ENCODE measurements at places on chromosomes 3 and 15.

DNA sequence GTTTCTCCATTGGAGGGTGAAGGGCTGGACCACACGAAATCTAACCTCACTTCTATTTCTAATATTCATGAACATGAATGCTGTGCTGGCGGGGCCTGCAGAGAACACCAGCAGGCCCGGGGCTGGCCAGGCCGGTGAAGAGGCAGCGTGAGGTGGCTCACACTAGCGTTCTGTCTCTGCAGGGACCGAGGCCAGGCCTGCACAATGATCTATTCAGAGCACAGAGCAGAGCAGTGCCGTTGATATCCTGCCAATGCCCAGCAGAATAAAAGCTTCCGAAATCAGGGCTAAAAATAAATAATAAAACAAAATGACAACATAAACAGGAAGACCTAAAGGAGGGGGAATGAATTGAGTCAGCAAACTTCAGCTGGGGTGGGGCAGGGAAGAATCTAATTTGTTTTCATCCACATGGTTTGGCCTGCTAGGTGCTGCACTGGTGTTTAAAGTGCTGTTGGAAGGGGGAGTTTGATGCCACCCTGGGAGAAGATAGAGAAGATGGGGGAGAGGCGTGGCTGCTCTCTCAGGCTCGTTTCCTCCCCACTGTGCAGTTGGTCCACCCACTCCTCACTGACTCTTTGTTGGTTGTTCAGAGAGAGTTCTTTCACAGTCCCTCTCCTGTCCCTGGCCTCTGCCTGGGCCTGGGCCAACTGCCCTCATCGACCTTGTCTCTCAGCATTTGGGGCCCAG lies 837.1 kb downstream of the AGBL1 start:
- no peak for DNase-seq

DNA sequence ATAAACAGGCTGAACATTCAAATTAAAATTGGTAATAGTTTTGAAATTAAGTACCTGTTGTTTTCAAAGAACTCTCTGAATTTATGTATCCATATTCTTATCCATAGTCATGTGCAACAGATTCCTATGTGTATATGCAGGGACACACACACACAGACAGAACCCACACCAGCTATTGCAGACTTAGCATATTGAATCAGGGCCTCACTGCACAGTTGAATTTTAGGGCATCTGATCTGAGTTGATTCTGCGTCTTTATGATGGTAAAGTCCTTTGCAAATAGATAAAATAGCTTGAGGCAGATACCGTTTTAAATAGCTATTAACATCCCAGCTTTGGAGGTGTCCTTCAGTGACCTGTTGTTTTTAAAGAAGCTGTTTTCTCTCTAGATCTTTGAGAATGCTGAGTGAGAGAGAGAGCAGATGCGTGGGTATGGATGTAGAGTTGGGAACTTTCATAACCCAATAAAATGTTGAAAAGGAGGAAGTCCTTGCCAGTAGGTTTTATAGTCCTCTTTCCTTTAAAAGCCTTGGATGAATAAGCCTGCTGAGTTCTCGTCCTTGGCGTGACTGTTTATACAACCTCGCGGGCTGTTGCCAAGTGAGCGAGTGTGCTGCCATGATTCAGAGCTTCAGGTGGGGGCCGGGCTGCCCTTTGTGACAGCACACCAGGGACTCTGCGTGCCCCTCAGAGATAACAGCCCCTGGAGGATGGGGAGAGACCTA lies 18.3 kb downstream of the MYZAP start:
- DNase-seq: no peak

DNA sequence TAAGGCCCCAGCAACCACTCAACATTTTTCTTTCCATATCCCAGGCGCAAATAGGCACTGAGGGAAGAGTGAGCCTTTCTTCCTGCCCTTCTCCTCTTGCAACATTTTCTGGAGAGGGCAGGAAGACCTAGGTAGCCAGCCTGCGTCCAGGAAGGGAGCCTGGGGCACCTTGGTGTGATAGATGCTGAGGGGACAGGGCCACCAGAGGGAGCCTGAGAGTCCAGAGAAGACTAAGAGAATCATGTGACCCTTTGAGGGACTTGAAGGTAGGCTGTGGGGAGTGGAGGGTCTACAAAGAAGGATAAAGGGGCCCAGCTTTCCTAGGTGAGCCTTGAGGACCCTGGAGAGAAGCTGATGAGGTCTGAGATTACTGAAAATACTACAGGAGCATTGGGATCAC lies 346.6 kb downstream of the CNTN6 start:
- no peak for DNase-seq

DNA sequence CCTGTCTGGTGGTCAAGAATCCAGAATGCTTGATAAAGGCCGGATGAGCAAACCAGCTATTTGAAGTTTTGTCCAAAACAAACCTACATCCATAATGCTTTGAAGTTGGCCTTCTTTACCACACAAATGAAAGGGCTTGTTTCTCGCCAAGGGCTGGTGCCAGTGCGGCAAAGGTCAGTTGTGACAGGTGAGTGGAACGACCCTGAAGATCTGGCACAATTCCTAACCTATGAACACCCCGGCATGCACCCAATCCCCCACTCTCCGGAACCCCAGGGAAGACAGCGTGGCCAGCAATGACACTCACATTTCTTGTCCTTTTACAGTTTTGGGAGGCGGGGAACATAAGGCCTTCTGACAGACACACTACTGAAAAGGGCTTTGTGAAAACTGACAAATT lies 90.6 kb downstream of the ATP10A start:
- DNase-seq: no peak

GRCh38 chr15:25089577-25089976 lies 134.8 kb downstream of the SNRPN start:
- DNase-seq: no peak

GRCh38 chr3:61620073-61620472 lies 58.7 kb downstream of the PTPRG start:
- DNase-seq: no peak

DNA sequence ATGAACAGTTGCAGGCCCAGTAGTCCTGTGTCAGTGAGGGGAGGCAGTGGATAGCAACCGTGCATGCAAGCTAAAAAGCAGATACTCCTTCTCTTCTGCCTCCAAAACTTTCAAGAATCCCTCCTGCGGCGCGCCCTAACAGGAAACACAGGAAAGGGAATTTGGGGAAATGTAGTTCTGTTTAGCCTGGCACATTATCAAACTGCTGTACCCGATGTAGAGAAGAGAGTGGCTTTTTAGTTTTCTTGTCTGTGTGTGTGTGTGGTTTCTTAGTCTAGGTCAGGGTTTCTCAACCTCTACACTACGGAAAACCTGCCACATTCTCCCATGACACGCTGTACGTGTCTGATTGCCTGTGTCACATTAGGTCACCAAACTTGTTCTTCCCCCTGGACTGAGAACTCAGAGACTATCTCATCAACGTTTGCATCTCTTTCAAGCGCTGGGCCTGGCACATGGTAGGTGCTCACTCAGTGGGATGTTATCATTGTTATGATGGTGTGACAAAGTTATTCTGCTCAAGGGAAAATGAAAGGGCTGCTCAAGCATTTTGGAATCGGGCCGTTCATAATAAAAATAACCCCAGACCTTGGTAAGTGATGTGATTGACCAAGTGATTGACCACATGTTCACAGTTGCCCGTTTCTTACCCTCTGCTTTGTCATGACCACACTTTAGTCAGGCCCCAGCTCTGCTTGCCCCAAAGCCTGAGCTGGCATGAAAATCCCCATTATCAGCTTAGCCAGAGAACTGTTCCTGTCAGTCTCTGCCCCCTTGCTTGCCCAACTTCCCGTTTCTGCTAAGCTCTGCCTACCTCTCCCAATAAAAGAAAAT lies 33.2 kb downstream of the TM4SF4 start:
- DNase-seq: no peak

GRCh38 chr3:120203016-120203415 lies 82.0 kb downstream of the GPR156 start:
- DNase-seq: peak; percentile 53

- DNase-seq: no peak
Measured at GRCh38 chr15:44231842-44232241, 36.8 kb upstream of the FRMD5 start.

GRCh38 chr15:99614749-99615288 lies 49.0 kb downstream of the MEF2A start:
- no peak for DNase-seq

GRCh38 chr3:119245778-119246177 lies 5.1 kb upstream of the B4GALT4 start:
- DNase-seq: no peak
